HAP-1 (cell line): ENCODE measurements at places on chromosomes 5 and 9.

DNA sequence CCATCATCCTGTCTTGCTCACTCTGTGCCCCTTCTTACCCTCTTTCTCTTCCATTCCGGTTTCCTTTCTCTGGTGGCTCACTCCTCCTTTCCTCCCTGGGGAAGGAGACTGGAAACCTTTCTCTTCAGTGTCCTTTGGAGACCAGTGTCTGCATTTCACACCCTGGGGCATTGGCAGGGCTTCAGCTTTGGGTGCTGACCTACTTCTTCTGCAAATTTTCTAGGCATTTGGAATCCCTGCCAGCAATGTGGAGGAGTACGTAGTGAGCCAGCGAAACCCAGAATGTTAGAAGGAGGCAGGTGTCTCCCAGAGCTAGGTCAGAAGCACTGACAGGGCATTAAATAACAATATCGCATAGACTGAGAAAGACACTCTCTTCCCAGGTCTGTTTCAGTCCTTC is 122.2 kb downstream of the SLC28A3 start:
- DNase-seq = no peak

- DNase-seq = peak; percentile 58
Observed at GRCh38 chr5:121500310-121500709, 351.4 kb upstream of the FTMT start.

- DNase-seq = no peak
Observed at GRCh38 chr5:40333459-40334241, 346.1 kb upstream of the PTGER4 start.

DNA sequence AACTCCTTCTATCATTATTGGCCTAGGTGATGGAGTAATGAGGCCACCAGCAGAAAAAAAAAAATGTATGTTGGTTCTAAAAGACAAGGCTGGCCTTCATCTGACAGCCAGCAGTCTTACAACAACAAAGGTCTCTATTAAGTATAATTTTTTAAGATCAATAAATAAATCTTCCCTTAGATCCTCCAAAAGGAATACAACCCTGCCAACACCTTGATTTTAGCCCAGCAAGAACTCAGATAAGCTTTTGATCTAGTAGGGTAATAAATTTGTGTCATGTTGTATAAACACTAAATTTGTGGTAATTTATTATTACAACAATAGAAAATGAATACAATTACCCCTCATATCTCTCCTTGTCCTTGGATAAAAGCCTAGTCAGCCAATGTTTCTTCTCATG is 633.2 kb upstream of the FAM174A start:
- no peak for DNase-seq

DNA sequence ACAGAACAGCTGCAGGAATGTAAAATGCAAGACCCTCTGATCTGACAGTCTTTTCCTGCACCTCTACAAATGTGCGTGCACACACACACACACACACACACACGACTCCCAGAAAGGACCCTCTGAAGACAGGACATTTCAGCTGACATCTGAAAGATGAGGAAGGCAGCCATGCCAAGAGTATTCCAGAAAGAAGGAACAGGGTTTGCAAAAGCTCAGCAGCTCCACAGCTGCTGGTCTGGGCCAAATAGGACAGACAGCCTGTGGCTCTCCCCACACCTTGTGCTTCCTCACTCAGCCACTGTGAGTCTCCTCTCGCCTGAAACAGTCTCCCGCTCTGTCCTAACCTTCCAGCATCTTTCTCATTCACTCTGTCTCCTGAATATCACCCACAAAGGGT is 189.0 kb downstream of the PALM2AKAP2 start:
- DNase-seq = no peak

DNA sequence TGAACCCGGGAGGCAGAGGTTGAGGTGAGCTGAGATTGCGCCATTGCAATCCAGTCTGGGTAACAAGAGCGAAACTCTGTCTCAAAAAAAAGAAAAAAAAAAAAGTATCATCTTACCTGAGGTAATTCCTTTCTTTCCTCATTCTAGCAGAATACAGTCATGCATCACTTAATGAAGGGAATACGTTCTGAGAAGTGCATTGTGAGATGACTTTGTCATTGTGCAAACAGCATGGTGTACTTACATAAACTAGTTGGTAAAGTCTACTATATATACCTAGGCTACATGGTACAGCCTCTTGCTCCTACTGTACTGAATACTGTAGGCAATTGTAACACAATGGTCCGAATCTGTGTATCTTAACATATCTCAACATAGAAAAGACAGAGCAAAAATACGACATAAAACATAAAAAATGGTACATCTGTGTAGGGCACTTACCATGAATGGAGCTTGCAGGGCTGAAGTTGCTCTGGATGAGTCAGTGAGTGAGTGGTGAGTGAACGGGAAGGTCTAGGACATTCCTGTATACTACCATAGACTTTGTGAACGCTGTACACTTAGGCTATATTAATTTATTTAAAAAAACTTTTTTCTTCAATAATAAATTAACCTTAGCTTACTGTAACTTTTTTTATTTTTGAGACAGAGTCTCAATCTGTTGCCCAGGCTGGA is 100.4 kb downstream of the GLDC start:
- DNase-seq = no peak

DNA sequence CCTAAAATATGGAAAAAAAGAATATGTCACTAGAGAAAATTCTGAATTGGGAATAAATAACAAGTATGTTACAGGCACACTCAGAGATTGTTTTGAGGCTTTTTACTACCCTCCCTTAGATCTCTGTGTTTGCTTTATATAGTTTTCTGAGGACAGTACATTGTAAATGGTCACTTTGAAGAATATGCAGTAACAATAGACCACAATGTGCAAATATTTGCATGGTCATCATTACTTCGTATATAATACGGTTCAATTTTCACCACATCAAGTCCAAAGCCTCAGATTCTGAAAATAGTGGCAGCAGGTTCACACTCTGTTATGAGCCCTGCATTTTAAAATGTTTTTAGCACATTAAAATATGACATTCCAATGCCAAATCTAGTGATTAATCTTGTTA is 238.6 kb downstream of the ADAMTS6 start:
- no peak for DNase-seq

DNA sequence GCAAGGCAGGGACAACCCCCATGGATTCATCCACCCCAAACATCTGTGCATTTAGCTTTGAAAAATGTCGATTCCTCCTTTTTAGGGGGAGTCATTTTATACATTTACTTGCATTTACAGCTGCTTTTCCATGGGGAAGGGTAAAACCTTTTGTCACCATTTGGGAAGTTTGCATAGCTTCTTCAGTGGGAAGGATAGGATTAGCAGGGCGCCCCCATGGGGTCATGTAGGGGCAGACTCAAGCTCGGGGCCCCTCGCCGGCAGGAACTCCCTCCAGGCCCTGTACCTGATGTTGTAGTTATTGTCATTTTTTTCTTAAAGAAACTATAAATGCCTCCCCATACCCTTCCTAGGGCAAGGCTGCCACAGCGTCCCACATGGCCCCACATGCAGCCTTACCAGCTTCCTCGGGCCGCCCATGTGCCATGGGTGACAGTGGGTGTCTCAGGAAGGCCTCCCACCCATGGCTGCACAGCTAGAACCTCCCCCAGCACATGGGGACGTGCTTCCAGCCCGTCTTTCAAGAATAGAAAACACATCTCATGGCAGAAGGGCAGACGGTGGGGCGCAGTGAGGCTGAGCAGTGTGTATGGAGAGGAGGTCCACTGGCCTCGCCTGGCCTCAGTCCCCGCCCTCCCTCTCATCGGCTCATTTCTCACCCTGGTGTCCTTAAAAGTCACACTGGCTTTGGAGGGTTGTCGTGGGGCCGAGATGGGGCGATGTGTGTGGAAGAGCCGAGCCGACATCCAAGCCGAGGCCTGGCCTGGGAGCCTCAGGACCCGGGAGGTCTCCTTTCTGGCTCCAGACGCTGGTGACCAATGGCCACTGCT is 76.1 kb upstream of the OTULINL start:
- DNase-seq = no peak
